ENCODE measurements at places on chromosomes 4 and X.

DNA sequence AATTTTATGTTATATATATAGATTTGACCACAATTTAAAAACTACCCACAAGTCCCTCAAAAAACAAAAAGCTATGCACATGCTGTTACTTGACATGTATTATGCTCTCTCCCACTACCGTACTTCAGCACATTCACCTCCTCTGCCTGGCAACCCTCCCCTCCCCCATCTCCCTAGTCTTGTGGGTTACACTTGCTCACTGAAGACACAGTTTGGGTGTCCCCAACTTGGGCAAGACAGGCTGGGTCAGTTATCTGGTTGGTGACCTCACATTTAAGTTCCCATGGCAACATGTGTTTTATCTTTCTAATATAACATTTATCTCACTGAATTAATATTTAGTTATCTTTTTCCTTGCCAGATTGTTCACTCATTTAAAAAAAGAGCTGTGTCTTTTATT lies 32.7 kb downstream of the SEC24D start:
- DNase-seq = no peak

DNA sequence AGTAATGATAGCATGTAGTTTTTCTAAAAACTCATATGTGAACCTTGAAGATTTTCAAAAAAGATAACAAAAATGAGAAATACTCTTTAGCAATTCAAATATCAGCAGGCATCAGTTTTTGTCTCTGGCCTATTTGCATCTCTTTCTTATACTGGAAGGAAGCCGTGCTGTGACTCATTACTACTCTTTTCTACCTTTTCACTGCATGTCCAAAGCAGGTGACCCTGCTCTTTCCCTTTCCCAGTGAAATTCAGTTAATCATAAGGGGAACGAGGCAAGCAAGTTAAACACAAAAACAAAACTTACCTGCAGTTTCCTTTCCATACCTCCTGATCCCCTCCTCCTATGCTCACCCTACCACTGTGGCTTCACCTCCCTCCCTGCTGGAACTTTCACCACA lies 9.3 kb downstream of the SPATA4 start:
- no peak for DNase-seq

- DNase-seq = no peak
Observed at GRCh38 chrX:134929808-134930207, 61.0 kb upstream of the SMIM10 start.

DNA sequence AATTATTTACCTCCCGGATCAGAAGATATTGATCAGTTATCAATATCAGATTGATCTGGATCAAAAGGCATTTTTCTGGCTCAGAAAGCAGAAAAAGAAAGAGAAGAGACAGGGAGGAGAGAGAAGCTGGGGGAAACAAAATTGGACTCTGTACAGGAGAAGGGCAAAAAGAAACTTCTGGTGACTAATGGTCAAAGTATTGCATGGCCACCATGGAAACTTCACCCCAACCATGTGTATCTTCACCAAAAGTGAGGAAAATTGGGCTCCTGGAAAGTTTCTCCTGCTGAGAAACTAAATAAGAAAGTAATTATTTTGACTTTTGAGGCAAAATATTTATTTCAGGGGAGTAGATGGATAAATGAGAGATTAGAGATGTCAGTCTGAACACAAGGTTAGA lies 33.9 kb downstream of the RNF150 start:
- DNase-seq = no peak

GRCh38 chrX:70129816-70130215 lies 3.4 kb upstream of the IGBP1 start:
- no peak for DNase-seq

GRCh38 chr4:94345266-94345665 lies 2.6 kb upstream of the HPGDS start:
- no peak for DNase-seq

DNA sequence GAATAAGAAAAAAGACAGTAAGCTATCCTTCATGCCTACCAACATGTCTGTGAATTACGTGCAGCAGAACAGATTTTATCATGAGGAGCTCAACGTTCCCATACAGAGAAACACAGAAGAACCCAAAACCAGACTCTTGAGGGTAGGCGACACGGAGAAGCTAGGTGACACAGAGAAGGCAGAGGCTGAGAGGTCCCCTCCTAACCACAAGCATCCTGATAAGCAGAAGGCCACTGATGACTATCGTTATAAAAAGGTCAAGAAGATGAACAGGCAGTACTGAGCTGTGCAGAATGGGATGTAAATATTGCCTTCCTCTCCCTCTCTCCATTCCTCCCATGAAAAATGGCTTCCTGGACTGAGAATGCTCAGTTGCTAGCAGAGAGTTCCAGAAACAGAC lies 350.2 kb upstream of the BOD1L1 start:
- no peak for DNase-seq

DNA sequence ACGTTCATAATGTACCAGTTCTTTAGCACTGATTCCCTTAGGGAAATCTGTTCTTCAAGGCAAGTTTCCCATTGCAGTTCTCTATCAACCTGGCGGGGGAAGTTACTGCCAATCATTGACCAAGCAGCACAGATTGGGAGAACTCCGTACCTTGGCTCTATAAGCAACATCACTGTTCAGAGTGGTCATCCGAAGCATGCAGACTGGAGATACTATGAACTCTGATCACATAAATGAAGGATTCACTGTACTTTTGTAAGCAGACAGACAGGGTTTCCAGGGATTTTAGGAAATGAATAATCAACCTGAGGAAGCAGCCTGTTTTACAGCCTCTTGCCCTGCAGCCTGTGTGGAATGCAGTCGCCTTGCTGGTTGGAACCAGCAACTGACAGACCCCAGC lies 63.8 kb upstream of the WWC2 start:
- no peak for DNase-seq

DNA sequence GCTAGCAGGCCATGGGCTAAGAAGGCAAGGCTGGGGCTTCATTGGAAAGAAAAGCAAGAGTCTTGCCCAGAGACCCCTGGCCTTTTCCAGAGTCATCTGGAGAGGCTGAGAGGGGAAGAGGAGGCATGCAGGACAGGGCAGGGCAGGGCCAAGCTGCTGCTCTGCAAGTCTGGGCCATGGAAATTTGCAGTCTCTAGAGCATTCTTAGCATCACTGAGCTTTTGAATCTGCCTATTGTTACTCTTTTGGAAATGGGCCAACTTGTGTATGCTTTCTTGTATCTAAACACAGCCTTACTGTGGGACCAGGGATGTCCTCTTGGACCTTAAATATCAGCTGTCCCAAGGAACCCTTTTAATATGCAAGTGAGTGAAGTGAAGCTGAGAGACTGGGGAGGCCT lies 560.5 kb downstream of the MID1IP1 start:
- no peak for DNase-seq

DNA sequence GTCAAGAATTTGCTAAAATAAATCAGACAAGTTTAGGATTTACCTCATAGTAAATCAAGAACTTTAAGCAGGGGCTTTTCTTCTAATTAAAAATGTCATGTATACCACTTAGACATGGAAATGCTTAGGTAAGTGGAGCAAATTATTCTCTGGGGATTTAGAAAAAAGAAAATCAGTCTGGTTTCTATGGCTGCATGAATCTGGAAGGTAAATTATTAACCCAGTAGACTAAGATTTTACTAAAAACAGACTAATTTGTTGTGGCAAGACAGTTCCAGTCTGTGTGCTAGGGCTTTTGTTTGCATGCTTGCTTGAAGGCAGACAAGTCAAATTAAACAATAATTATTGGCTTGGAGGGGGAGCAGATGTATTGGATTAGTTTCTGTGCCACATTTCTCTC lies 140.6 kb downstream of the TBL1X start:
- no peak for DNase-seq

GRCh38 chr4:149684516-149684915 lies 131.1 kb downstream of the IQCM start:
- DNase-seq = no peak

DNA sequence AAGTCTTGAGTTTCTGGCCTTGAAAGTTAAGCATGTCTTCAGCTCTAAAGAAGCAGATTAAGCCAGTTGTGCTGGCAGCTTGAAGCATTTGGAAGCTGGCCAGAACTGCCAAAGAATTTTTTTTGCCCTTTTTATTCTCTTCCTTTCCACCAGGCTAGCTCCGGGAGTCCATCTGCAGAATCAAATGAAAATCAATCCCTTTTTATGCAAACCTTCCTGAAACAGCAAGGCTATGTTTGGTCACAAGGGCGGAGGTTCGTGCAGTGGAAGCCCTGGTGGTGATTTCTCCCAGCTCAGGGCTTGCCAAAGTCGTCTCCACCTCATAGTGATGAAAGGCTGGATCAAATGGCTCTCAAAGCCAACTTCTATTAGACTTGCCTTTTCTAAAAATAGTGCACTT lies 21.6 kb upstream of the C4orf54 start:
- no peak for DNase-seq

- no peak for DNase-seq
Observed at GRCh38 chr4:114782415-114783214, 184.0 kb downstream of the UGT8 start.

DNA sequence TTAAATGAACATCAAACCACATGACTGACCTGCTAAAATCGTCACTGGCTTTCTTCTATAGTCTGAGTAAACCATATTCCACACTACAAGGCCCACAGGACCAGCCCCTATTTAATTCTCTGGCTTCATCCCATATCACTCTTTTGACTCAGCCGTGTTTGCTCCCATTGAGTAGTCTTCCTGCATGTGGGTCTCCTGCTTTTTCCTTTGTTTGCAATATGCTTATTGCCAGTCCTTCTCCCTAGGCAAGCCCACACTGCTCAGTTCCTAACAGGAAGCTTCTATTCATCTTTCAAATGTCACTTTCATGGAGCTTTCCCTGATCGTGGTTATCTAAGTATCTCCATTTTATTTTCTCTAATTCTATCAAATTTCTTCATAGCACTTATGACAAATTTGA lies 329.6 kb downstream of the RAPGEF2 start:
- no peak for DNase-seq

DNA sequence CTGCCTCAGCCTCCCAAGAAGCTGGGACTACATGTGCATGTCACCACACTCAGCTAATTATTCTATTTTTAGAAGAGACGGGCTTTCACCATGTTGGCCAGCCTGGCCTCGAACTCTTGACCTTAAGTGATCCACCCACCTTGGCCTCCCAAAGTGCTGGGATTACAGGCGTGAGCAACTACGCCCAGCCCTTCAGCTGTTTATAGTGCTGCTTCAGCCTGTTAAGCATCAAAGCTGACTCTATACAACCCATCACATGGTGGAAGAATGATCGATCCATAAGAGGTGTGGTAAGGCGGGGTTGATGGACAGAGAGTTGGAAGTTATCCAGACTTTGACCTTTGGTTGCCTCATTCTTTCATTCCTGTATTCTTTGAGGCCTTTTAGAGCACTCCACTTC lies 56.2 kb upstream of the RAPGEF2 start:
- no peak for DNase-seq

- DNase-seq = no peak
Observed at GRCh38 chr4:146382194-146382593, 139.5 kb downstream of the SLC10A7 start.

DNA sequence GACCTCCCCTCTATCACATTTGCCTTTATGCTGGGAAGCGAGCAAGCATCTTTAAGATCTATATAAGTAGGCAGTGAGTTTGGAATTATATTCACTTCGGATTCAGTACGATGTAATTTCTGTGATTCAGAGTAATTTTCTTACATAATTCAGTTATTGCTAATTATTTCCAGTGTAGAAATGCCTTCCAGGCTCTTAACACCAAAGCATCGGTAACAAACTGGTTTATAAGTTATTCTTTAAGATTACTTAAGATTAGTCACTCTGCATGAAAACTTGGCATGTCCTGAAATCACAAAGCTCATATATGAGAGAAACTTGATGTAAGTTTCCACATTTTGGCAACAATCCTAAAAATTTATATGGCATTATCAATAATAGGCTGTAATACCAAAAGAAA lies 120.8 kb downstream of the ADAMTS3 start:
- no peak for DNase-seq

DNA sequence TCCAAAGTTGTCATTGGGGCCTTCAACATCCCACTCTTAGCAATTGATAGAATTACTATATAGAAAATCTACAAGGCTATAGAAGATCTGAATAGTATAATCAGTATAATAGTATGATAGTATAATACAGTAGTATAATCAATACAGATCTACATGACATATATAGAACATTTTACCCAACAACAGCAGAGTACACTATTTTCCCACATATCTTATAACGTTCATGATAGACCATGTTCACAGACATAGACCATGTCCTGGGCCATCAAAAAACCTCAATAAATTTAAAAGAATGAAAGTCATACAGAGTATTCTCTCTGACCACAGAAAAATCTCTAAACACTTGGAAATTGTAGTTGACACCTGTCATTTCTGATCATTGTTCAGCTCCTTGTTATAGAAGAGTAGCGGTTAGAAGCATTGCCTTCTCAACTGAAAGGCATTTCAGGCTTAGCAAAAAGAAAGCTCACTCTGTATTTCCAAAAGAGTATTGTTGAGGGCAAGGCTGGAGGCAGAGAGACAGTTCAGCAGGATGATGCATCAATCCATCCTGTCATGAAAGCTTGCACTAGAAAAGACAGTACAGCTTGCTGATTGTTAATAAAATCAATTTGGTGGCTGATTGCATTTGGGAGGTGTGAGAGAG lies 38.8 kb upstream of the ARMCX5 start:
- no peak for DNase-seq

- DNase-seq = no peak
Observed at GRCh38 chrX:68832516-68833447, 4.0 kb downstream of the EFNB1 start.

- no peak for DNase-seq
Observed at GRCh38 chr4:30865691-30866090, 145.5 kb downstream of the PCDH7 start.

DNA sequence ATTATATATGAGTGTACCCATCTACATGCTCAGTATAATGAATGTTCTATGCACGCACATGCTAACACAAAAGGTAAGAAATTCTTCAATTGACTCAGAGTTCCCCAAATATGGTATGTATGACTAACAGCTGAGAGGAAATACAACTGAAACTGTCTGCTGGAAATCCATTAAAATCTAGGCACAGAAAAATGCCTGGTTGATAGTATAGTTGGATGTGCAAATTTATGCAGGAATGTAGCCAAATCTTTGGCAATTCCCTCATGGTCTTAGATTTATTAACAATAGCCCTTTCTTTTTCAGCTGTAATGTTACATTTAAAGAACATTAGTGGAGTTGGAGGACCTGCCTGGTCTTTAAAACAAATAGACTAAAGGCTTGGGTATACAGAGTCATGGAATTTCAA lies 5.5 kb downstream of the CAMK2D start:
- DNase-seq = no peak

GRCh38 chrX:15686818-15687685 lies 22.4 kb upstream of the CLTRN start:
- peak; percentile 8 for DNase-seq

GRCh38 chr4:173415885-173416653 lies 17.2 kb upstream of the SCRG1 start:
- no peak for DNase-seq

Data from stimulated activated CD8-positive, alpha-beta memory T cell treated with anti-CD3 and anti-CD28 coated beads, Interleukin-2, amount 100 ng/mL, for 48 hours (primary cell).